8988T (cell line): ENCODE measurements at places on chromosomes 6 and 20.

GRCh38 chr6:106748547-106749207 lies 119.3 kb downstream of the QRSL1 start:
- no peak for DNase-seq

DNA sequence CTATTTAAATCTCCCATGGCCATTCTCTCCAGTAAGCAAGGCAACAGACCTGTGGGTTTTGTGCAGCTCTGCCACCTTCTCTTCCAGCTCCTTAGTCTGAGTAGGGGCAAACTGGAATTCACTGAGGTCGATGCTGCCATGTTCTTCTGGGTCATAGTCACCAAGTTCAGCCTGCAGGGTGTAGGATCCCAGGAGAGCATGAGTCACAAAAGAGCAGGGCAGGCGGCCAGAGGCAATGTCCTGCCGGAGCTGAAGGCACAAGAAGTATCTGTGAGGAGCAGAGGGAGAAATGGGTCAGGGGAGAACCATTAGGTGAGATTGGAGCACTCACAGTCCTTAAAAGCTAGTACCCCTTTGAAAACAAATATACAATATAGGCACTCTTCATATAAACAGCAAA lies 73.7 kb downstream of the SMLR1 start:
- DNase-seq, result no peak

DNA sequence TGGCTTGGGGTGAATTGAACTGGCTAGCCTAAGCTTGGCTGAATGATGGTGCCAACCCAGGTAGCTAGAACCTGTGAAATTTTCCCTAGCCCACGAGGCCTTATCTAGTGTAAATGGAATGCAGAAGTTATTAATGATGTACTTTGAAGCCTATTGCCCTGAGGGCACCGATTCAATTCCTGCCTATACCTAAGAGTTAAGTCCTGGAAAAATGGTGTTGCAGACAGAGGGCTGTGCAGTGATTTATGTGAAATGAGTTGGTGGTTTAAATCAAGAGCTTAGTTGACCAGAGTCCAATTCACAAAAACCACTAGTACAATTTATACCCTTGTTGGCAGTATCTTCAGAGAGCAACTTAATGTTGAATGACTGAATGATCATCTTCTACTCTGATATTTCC lies 373.8 kb upstream of the JAG1 start:
- DNase-seq, result no peak

GRCh38 chr20:59437601-59438031 lies 137.2 kb downstream of the EDN3 start:
- no peak for DNase-seq

DNA sequence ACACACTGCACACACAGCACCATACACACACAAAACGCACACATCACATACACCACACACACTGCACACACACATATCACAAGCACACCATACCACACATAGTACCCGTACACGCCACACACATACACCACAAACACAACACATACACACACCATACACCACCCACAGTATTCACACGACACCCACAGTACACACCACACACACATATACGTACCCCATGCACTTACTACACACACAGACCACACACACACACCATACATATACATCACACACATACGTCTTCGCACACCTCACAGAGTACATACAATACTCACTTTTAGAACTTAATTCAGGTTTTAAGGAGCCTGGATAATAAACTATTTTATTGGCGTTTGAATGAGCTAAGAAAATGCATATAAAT lies 1805.3 kb upstream of the DEFB115 start:
- no peak for DNase-seq

GRCh38 chr6:27532820-27533538 lies 60.1 kb upstream of the ZNF184 start:
- DNase-seq, result no peak

DNA sequence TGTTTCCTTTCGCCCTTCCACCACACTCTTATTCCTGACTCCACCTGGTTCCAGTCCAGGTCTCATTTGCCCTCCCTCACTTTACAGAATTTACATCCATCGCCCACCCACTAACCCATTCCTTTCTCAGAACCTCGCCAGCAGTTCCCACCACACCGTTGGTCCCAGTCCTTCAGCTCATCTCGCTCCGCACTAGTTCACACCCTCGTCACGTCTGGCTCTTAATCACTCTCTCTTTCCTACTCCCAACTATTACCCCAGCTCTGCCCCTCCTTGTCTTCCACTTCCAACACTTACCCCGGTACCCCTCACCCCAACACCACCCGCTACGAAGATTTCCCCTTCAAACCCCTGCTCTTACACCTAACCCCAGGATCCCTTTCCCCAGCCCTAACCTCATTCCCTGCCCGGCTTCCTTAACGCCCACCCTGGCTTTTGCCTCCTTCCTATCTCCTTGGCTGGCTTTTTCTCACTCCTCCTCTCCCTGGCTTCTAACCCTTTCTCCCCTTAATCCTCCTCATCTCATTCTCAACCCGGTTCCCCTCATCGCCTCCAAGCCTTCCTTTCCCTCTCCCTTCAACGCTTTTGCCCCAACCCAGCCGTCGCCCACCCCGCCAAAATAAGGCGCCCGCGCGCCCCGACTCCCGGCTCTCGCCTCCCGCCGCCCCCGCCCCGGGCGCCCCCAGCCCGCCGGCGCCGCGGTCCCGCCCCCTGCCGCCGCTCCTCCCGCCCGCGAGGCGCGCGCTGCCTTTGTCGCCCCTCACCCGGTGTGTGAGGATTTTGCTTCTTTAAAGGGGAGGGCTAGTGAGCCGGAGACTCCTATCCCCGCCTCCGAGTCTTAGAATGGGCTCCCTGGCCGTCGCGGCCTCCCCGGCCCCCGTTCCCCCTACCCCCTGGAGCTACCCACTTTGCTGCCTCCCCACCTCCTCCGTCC lies 542 bp downstream of the USP49 start:
- no peak for DNase-seq

GRCh38 chr6:166629628-166630027 lies 2.6 kb upstream of the RPS6KA2 start:
- DNase-seq, result no peak

- peak; percentile 98 for DNase-seq
Observed at GRCh38 chr6:37691904-37692806, 5.5 kb downstream of the MDGA1 start.

GRCh38 chr6:41560431-41561192 lies 14.4 kb downstream of the FOXP4 start:
- DNase-seq, result no peak

GRCh38 chr6:152068622-152069261 lies 261.3 kb downstream of the ESR1 start:
- no peak for DNase-seq

- DNase-seq, result no peak
Observed at GRCh38 chr20:34271956-34272355, 30.7 kb downstream of the ASIP start.

GRCh38 chr20:9250511-9250910 lies 181.6 kb downstream of the PLCB4 start:
- no peak for DNase-seq

DNA sequence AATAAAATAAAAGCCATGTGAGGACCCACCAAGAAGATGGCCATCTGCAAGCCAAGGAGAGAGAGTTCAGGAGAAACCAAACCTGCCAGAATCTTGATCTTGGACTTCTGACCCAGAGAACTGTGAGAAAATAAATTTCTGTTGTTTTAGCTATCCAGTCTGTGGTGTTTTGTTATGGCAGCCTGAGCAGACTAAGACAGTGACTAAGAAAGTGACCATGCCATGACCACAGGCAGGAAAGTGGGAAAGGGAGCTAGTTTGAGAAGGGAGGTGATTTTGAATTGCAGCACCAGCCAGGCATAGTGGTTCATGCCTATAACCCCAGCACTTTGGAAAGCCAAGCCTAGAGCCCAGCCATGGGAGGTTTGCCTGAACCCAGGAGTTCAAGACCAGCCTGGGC lies 21.9 kb upstream of the C6orf62 start:
- DNase-seq, result no peak

GRCh38 chr6:157974341-157974894 lies 7.2 kb upstream of the SYNJ2 start:
- no peak for DNase-seq
